ENCODE measurements at places on chromosomes 1 and 21.

- no peak for DNase-seq
Measured at GRCh38 chr1:226711976-226712741, 26.9 kb downstream of the ITPKB start.

- no peak for DNase-seq
Measured at GRCh38 chr1:201254625-201255478, 28.5 kb upstream of the PKP1 start.

- DNase-seq = no peak
Measured at GRCh38 chr1:76891931-76892622, 24.8 kb downstream of the ST6GALNAC5 start.

GRCh38 chr1:93437976-93438605 lies 9.8 kb upstream of the FNBP1L start:
- no peak for DNase-seq

GRCh38 chr1:231419738-231420298 lies 2.3 kb downstream of the EGLN1 start:
- no peak for DNase-seq

DNA sequence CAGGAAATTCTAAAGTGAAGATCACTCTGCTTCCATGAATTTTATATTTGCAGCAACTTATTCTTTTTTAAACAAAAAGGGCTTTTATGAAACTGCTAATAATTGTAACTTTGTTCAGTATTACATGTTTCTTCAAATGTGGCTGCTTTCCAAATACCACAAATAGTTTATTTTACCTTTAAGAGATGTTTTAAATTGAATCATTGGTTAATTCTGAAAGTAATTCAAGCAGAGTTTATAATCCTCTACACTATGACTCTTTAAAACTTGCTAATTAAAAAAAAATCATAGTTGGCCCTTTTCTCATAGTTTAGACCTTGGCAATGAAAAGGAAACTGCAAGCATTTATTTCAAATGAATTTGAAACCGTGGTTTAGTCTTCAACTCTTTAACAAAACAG lies 59.6 kb downstream of the SDCCAG8 start:
- no peak for DNase-seq

DNA sequence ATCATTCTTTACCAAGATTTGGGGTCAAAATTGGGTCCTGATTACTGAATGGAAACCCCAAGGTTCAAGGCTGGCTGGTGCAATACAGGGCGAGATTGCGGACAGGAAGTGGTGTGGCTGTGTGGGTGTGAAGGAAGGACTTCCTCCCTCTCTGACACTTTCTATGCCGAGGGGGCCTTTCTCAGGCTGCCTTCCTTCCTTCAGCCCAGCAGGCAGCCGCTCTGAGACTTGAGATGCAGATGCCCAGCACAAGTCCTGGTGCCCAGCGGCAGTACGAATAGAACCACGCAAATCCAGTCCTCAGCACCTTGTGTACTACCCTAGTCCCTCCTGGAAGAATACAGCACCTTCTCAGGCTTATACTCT lies 16.3 kb downstream of the BATF3 start:
- DNase-seq = peak; percentile 69

GRCh38 chr1:36349839-36350238 lies 26.4 kb upstream of the EVA1B start:
- DNase-seq = no peak

- no peak for DNase-seq
Measured at GRCh38 chr1:31685795-31686194, 18.0 kb downstream of the COL16A1 start.

GRCh38 chr1:215600867-215601266 lies 33.8 kb downstream of the KCTD3 start:
- no peak for DNase-seq

DNA sequence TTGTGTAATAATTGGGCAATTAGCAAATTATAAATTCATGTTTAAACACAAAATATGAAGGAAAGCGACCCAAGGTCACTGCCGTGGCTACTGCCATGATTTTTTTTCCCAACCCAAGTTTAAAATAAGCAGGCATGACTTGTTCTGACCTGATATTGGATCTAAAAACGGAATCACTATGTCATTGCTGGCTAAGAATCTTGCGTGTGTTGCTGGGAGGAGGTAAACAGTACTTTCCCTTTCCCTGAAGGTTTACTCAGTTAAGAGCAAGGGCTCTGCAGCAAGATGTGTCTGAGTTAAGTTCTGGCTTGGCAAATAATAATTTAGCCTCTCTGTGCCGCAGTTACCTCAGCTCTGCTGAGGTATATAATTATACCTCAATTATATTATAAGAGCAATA lies 125.7 kb upstream of the L1TD1 start:
- DNase-seq = no peak

GRCh38 chr1:162169031-162169790 lies 99.7 kb downstream of the NOS1AP start:
- no peak for DNase-seq

DNA sequence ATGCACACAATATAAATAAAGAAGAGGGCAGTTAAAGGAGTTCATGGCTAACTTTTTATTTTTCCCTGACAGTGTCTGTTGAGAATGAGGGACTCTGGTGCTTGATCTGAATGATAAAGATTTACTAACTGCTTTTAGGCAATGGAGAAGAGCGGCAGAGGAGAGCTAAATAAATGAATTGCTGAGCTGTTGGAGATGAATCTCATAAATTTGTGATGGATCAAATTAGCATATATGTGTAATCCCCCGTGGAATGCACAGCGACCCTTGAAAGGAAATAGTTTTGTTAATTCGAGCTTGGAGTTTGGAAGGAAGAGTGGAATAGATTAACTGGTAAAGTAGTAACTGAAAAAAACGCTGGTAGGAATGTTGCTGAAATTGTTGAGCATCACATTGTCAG lies 40.2 kb downstream of the HMCN1 start:
- DNase-seq = no peak

DNA sequence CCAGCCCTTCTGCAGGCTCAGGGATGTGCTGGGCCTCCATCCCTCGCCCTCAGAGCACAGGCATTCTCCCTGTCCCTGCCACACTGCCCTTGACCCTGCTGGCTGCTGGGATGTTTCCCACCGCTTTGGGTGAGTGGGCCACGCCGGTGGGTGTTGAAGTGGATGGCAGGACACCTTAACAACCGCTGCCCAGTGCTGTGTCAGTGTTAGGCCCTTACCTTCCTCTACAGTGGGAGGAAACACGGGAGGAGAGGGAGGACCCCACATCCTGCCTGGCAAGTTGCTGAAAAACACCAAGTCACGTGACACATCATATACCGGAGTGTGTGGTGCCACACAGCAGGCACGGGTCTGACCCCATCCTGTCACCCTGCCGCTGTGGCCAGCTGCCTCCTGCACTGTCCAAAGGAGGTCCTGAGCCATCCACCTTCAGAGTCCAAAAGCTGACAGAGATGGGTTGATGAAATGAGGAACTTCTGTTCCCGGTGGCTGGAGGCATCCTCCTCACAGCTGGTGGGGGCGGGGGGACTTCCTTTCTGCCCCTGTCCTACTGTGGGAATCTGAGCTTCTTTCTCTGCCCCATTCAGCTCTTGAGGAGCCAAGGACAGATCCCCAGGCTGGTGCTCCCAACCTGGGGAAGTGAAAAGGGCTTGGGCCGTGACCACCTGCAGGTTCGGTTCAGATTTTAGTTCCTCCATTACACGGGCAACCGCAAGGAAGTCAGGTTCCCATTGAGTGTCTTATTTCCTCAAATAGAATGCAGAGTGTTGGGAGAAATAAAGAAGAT lies 3.2 kb upstream of the THEMIS2 start:
- peak; percentile 73 for DNase-seq

- no peak for DNase-seq
Measured at GRCh38 chr1:19644395-19644680, 227 bp downstream of the NBL1 start.

DNA sequence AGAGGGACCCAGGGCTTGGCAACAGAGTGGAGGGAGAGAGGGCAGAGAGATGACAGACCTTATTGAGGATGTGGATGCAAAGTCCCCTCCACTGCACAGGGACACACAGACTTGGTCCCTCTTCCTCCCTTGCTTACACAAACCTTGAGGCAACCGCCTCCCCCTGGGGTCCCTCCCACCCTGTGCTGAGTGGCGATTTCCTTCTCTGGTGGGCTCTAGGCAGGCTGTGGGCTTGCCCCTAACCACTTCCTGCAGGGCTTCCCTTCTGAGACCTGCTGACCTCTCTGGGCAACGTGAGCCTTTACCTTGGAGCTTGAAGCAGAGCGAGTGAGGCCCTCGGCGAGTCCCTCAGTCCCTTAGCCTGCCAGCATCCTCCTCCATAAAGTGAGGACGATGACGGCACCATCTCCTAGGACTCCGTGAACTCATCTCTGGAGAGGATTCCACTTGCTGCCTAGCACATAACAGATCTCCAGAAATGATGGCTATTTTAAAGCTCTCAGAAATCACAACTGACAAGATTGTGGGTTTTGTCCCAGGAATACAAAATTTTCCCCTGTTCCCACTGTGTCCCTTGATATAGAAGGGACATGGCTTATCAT lies 25.0 kb downstream of the KIAA1614 start:
- no peak for DNase-seq

DNA sequence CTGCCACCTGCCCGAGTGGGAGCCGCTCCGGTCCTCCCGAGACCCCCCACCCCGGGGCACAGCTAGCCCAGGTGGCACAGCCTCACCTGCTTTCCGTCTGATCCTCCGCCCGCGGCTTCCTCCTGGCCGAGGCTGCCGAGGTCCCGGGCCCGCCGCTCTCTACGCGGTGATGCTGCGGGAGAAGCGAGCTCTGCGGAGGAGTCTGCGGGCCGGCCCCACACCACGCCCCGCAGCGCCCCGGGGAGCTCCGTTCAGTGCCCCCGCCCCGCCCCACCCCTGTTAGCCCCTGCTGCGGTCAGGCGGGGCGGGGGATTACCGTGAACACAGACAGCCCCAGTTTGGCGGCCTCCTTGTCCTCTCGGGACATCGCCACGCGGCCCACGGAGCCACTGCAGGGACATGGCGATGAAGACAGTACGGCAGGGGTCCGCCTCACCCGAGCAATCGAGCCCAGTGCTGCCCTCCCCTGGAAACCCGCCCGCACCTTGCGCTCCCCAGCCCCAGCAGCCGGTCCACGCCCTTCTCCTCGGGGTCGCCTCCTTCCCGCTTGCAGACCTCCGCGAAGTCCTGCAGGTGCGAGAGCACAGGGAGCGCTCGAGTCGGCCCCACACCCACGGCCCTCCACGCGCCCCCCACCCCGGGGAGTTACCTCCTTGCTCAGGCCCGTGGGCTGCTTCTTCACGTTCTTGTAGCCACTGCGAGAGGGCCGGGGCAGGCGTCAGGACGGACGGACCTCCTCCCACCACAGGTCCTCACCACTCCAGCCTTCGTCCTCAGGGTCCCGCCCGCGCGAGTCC lies 933 bp downstream of the C1orf35 start:
- DNase-seq = peak; percentile 65

- no peak for DNase-seq
Measured at GRCh38 chr1:244437086-244437468, 14.6 kb downstream of the ADSS2 start.

DNA sequence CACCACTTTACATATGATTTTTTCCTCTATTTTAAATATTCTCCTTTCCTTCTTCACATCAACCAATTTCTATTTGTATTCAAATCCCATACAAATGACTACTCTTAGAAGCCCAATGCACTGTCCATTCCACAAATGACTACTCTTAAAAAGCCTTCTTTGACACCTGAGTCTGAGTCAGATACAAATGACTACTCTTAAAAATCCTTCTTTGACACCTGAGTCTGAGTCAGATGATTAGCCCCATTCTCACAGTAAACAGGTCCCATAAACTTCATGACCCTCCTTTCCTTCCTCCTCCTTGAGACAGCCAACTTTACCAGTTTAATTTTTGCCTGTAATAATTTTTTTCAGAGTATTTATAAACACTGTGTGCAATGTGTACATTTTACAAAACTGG lies 231.3 kb upstream of the USP25 start:
- DNase-seq = no peak

GRCh38 chr1:56798053-56798471 lies 21.1 kb downstream of the FYB2 start:
- DNase-seq = no peak

- DNase-seq = no peak
Measured at GRCh38 chr21:44681861-44682579, at the start of gene KRTAP12-1. Gene KRTAP12-1 (minus strand): TSS chr21:44682163. CDS start chr21:44682123, 40 bp downstream.

DNA sequence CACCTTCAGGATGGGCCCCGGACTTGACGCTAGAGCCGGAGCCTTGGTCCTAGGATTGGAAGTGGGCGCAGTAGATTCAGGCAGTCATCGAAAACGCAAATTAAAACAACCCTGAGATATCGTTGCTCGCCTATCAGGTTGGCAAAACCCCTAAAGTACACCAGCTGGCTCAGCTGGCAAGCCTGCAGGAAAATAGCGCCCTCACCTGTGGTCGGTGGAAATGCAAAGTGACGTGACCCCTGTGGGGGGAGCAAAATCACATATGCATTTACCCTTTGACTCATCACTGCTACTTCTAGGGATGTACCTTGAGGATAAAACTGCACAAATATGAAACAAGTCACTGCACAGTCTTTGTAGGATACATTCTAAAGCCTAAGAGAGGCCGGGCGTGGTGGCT lies 170.3 kb upstream of the TMEM51 start:
- no peak for DNase-seq

DNA sequence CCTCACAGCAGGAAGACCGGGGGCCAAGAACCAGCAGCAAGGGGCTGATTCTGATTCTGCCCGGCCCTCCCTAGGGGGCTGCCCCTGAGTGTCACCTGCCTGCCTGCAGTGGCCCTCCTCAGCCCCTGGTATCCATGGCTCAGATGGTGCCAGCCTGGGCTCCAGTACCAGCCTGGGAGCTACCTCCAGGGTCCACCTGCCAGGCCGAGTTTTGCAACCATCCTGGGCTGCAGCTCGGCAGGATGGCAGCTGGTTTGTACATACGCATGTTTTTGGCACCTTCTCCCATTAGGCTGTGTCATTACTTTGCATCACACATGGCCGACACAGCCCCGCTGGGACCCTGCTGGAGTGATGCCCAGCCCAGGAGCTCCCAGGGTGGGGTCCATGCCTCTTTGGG lies 93.3 kb upstream of the WNT4 start:
- DNase-seq = no peak

DNA sequence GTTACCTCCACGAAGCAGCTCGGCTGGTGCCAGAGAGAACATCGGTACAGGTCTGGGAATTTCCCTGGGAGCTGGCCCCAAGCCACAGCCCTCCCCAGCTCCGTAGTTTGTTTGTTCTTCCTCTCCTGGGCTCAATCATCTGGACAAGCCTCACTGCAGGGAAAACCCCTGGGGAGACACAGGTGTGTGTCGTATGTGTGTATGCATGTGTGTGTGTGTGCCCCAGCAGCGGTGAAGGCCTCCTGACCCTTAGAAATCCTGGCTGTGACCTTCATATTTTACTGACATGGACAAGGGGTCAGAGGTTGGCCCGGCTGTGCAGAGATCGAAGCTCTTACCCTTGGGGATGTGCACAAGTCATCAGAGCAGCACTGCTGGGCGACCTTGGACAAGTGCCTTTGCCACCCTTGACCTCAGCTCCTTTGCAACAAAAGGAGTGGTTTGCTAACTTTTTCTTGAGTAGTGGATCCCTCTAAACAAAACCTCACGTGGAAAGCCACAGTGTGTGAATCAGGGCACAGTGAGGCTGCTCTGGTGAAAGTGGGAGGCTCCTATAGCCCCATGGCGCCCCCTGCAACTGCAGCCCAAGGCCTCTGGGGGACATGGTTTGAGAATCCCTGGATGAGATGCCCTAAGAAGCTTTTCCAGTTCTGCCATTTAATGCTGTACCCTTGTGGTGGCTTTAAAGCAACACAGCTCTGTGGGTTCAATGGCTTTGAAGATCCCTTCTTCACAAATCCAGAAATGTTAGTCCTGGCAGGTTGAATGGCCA lies 12.3 kb upstream of the IL22RA1 start:
- DNase-seq = no peak

- no peak for DNase-seq
Measured at GRCh38 chr1:244276646-244277045, 175.1 kb downstream of the ADSS2 start.

GRCh38 chr21:34639882-34640788 lies 25.2 kb upstream of the RCAN1 start:
- DNase-seq = no peak

- no peak for DNase-seq
Measured at GRCh38 chr21:35083246-35083645, 34.1 kb upstream of the RUNX1 start.

Measured in CD4-positive, alpha-beta T cell treated with Interleukin-15 for 1 hour (primary cell).